ENCODE measurements at places on chromosomes 13 and 19. TPM values are rescaled to one million over a fixed set of nuclear protein-coding genes. Genes with fewer than 3 reads are reported as not detected.

PRSS57 gene
- not detected for total RNA-seq

PSG7 gene
- not detected for total RNA-seq

ALOX5AP gene
- total RNA-seq: 2.0 TPM

FCHO1 gene
- 26.1 TPM for total RNA-seq

CD33 gene
- total RNA-seq: 0.41 TPM

LENG8 gene
- total RNA-seq: 17.1 TPM

GSX1 gene
- total RNA-seq: 0.41 TPM

All from frontal cortex (tissue), 4 donors.